ENCODE measurements at places on chromosomes 3 and 15.

- DNase-seq: no peak
These were observed 202.3 kb upstream of the PROK2 start for GRCh38 chr3:71987089-71987735.

GRCh38 chr15:36766449-36766848 is 187.0 kb downstream of the CDIN1 start:
- no peak for DNase-seq

DNA sequence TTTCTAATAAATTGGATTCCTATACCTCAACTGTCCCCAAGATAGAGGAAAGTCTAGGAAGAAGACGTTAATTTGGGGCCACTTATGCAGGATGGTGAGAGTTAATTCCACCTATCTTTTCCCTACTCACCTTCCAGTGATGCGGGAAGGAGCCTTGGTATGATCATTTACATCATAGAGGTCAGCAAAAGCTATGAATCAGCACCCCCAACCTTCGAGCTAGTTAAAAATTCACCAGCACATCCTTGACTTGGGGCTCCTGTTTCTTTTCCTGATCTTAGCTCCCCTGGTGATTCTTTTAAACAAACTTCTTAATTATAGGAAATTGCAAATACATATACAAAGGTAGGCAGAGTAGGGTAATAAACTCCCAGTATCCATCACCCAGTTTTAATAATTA is 366.6 kb downstream of the SOX2 start:
- peak; percentile 62 for DNase-seq

GRCh38 chr3:21665444-21666100 is 85.4 kb downstream of the ZNF385D start:
- no peak for DNase-seq

DNA sequence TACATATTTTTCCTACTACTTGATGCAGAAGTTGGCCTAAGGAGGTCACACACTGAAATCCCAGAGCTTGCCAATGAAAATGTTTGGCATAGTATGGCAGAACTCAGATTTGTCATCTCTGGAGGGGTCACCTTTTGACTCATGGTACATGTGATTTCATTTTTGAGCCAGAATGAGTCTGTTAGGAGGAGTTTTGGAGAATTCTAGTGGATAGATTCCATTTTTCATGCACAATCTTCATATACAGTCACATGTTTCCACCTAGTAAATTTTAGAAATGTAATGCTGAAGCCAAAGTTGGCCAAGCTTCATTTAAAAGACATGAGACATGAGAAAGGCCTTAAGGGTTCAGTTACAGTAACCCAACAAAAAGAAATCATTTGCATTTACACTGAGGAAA is 97.8 kb upstream of the IGSF10 start:
- DNase-seq: no peak

DNA sequence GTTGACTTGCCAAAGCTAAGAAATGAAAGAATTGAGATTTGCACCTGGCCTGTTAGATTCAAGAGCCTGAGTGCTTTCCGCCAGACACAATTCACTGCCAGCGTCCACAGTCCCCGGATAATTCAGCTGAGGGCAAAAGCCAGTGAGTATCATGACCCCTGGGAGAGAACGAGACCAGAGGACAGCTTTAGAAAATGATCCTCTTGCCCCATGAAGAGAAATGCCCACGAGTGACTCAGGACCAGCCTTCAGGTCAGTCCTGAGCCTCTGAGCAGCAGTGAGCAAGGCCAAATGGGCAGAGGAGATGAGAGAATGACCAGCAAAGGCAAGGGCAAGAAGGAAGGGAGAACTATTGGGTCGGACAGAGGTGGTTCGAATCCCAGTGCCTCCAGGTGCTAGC is 273.5 kb downstream of the FAM43A start:
- no peak for DNase-seq

DNA sequence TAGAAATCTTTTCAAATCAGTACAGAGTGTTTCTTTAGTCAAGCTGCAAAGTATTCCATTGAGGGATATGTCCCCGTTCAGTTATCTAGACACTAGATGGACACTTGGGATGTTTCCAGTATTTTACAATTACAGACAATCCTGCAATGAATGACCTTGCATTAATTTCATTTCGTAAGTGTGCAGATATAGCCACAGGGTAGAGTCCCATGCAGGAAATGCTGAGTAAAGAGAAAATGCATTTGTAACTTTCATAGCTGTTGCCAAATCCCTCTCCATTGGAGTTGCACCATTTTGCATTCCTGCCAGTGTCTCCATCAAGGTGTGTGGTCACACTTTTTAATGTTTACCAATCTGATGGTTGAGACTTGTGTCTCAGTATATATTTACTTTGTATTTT is 92.5 kb downstream of the LIPC start:
- DNase-seq: no peak

DNA sequence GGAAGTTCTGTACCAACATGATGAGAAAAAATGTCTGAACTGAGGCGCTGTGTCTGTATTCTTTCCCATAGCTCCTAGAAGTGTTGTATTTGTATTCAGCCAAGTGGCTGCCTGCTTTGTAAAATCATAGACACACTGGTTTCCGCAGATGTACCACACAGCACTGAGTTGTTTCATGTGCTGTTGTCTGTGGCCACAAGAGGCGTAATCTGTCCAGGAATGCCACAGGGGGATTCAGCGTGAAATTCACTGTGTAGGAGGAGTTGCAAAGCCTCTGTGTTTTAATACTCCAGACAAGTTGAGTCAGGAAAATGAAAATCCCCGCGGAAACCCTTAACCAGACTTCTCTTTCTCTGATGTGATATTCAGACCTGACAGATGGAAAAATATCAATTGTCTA is 462.2 kb downstream of the NSUN3 start:
- no peak for DNase-seq

DNA sequence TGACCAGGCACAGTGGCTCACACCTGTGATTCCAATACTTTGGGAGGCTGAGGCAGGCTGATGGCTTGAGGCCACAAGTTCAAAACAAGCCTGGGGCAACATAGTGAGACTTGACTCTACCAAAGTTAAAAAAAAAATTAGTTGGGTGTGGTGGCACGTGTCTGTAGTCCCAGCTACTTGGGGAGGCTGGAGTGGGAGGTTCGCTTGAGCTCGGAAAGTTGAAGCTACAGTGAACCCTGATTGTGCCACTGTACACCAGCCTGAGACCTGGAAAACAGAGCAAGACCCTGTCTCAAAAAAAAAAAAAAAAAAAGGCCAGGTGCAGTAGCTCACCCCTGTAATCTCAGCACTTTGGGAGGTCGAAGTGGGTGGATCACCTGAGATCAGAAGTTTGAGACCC is 3.1 kb downstream of the CDC25A start:
- no peak for DNase-seq

GRCh38 chr3:46541835-46542234 is 24.3 kb downstream of the LRRC2 start:
- no peak for DNase-seq

DNA sequence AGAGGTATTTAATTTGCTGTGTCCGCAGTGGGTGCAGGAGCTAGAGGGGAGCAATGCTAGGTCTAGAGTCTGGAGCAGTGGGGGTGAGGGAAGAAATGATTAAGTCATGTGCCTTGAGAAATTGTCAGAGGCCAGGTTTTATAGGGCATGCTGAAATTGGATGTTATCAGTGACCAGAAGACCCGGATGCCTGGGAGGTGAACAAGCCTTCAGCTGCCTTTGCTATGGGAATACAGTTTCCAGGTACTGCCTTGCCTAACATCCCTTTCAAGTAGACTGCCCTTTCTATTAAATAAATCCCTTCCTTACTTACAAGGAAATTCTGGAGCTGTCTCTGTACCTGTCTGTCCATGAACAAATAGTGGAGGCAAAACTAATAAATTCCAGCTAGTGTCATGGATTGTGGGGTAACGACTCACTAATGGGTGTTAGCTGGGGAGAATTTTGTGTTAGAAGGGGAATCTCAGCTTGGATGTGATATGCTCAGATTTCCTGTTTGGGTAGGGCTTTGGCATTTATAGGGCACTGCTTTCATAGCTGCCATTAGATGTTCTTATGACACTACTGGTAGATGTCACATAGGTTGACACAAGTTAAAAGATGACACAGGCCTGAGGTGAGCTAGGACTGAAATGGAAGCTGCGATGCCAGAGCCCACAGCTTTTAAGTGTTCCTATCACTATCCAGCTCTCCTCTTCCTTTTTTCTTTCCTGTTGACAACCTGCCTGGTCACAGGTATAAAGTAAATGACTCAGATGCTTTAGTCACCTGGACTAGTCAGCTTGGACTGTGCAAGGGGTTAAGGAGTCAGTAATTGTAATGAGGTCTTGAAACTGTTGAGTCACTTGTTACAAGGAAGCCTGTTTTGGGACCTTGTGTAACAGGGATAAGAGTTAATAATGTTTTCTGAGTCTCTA is 21.3 kb downstream of the CHD2 start:
- peak; percentile 71 for DNase-seq
